ENCODE measurements at places on chromosomes 7 and 10.

GRCh38 chr7:150992051-150992640 lies 1.3 kb downstream of the NOS3 start:
- DNase-seq: no peak

- DNase-seq: peak; percentile 27
Measured at GRCh38 chr7:99040104-99040958, 103.6 kb downstream of the SMURF1 start.

GRCh38 chr7:1691601-1692514 lies 21.8 kb downstream of the ELFN1 start:
- DNase-seq: no peak

GRCh38 chr10:126770809-126771208 lies 100.3 kb upstream of the C10orf90 start:
- DNase-seq: no peak

DNA sequence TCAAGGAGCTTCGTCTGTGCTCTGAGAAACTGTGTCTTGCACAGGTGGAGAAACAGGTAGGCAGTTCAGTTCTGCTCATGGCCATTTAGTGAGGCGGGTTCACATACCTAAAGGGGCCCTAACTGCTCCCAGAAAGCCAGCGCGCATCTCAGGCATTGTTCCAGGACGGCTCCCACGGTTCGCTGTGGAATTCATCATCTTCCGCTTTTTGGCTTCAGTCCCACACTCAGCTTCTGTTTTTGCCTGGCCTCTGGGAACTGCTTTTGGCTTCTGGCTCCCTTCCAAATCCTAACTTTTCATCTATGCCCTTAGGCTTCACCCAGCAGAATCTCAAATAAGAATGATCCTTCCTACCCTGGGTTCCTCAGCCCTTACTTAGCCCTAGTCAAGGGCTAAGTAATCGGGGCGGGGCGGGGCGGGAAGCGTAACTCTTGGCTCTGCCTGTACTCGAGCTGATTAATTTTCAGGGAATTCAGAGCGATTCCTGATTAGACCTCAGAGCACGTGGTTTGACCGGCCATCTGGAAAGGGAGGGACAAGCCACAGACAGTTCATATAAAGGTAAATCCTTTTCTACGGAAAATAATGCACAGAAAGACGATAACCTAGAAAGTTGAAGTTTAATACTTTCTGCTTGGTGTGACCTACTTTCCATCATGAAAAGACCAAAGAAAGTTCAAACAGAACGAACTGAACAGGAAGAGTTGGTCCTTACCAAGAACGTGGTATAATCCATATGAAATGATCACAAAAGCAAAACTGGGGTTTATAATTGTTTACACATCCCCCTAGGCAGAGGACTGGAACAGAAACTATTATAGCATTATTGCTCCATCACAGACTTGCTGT lies 105.7 kb downstream of the ST8SIA6 start:
- no peak for DNase-seq

DNA sequence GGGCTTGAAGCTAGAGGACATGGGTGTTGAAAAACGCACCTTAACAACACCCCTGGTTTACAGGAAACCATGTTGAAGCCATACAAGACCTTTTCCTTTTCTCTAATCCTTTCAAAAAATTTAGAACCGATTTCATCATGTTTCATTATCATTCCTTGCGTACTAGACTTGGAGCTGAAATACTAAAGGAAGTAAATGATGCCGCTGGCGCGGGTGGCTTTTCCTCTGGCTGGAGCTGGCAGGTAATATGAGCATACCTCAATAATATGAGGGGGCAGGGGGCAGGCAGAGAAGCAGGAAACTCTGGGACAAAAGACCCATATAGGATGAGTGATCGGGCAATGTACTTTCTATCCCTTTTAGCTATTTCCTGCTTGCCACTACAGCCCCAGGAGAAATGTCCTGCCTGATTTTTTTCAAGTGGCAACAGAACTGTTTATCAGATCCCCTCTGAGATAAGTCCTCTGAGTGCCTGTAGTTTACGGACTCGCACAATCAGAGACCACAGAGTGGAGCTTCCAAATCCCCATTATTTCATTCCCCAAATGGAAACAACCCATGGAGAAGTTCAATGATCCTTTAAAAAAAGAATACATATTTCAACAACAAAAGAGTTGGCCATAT lies 450.1 kb downstream of the KCNMA1 start:
- DNase-seq: no peak

DNA sequence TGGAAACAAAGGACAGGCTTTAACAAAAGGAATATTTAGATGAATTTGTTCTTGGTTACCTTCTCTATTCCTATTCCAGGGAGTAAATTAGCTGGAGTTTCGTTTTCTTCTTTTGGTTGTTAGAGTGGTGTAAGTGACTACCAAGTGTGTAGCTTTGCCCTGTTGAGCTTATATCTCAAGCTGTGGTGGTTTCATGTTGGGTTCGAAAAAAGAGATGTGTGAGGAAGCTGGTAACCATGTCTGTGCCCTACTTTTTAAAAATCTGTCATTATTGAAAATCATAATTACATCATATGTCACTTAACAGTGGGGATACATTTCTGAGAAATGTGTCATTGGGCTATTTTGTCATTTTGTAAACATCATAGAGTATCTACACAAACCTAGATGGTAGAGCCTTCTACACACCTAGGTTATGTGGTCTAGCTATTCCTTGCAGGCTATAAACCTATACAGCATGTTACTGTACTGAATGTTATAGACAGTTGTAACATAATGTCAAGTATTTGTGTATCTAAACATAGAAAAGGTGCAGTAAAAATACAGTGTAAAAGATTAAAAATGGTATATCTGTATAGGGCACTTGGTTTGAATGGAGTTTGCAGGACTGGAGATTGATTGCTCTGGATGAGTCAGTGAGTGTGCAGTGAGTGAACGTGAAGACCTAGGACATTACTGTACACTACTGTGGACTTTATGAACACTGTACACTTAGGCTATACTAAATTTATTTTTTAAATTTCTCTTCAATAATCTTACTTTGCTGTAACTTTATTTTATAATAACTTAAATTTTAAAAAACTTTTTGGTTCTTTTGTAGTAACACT lies 90.4 kb downstream of the SEPTIN7 start:
- DNase-seq: no peak

- DNase-seq: no peak
Measured at GRCh38 chr10:69459101-69459790, 8.0 kb downstream of the TSPAN15 start.

DNA sequence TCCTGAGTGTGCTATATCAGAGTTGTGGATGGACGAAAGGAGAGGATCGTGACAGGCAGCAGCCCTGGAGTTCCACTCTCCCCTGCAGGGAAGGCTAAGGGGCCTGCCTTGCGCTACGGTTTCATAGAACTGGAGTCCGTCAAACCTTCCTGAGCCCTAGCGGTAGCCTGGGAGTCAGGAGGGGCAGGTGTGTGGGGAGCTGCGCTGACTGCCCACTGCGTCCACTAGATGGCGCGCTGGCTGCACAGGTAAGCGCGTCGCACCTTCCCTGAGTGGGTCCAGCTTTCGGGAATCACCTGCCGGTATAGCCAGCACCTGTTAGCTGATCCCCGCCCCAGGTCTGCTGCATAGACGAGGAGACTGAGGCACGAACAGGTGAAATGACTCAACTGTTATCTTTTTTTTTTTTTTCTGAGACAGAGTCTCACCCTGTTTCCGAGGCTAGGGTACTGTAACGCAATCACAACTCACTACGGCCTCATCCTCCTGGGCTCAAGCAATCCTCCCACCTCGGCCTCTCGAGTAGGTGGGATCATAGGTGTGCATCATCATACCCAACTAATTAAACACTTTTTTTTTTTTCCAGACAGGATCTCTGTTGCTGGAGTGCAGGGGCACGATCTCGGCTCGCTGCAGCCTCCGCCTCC lies 20.2 kb upstream of the BAIAP2L1 start:
- peak; percentile 42 for DNase-seq

- no peak for DNase-seq
Measured at GRCh38 chr7:146826329-146826728, 709.7 kb downstream of the CNTNAP2 start.

DNA sequence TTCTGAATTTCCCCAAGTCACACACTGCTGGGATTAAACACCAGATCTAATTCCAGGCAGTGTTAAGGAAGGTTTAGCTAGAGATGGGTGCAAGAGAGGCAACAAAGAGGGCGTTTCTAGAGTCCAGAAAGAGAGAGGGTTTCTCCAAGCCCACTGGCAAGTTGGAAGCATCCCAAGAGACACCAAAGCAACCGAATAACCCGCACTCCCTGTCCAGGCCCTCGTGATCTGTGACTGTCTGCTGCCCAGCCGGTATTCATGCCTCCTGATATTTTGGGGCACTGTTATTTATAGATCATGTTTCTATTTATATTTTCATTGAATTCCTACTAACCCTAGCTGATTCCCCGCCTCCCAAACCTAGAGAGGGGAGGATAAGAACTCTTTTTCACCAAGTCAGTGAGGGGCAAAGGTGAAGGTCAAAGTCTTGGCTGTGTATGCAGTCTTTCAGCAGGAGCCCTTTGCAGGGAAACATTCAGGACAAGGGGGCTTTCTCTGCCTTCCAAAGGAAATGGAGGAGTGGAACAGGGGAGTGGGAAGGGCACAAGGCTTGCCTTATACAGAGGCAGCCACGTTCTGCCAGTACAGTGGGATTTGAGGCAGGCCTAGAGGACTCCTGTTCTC lies 103.6 kb downstream of the SH3PXD2A start:
- no peak for DNase-seq

GRCh38 chr7:46970476-46970875 lies 611.4 kb downstream of the TNS3 start:
- no peak for DNase-seq

GRCh38 chr10:33772370-33773252 lies 438.1 kb upstream of the NRP1 start:
- no peak for DNase-seq

GRCh38 chr7:25091779-25092178 lies 33.3 kb downstream of the CYCS start:
- DNase-seq: no peak

DNA sequence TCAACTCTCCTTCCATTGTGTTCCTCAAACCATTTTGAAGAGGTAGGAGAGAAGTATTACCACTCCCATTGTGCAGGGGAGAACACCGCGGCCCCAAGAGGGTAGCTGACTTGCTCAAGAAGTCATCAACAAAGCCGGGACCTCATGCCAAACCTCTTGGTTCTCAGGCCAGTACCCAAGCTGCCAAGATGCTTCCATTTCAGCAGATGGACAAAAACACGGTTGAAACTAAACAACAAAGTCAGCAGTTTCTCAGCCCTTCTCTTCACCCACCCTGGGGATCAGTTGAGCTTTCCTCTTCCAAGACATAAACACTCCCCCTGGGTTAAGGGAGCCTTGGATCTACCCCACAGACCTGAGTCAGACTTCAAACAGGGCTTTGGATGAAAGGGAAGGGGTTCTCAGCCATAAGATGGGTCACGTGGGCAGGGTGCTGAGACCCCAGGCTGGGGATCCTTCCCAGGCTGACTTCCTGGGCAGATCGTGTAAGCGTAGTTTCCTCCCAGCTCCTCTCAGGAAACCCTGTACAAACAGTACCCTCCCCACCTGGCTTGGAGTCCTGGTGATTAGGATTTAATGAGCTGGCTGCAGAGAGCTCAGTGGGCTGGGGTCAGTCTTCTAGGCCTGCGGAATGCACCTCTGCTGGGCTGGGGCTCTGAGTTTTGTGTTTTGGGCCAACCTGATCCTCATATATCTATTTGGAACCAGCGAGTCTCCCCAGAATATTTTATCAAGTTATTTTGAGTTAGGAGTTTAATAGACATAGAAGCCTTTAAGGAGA lies 27.3 kb downstream of the EMX2 start:
- DNase-seq: no peak

DNA sequence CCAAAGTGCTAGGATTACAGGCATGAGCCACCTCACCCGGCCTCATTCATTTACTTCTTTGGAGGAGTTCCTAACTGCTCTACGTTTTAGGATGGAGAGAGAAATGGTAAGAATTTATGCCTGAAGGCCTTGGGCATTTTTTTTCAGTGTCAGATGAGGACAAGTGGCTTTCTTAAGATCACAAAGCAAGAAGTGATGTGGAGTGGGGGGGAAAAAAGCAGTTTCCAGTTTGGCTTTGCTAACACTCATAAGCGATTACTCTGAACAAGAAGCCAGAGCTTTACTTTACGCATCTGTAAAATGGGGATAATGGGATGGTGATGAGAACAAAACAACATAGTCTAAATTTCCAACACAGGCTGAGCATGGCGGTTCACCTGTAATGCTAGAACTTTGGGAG lies 2.6 kb upstream of the PPIA start:
- no peak for DNase-seq

GRCh38 chr7:87414794-87415188 lies 60.7 kb downstream of the ABCB4 start:
- DNase-seq: no peak

DNA sequence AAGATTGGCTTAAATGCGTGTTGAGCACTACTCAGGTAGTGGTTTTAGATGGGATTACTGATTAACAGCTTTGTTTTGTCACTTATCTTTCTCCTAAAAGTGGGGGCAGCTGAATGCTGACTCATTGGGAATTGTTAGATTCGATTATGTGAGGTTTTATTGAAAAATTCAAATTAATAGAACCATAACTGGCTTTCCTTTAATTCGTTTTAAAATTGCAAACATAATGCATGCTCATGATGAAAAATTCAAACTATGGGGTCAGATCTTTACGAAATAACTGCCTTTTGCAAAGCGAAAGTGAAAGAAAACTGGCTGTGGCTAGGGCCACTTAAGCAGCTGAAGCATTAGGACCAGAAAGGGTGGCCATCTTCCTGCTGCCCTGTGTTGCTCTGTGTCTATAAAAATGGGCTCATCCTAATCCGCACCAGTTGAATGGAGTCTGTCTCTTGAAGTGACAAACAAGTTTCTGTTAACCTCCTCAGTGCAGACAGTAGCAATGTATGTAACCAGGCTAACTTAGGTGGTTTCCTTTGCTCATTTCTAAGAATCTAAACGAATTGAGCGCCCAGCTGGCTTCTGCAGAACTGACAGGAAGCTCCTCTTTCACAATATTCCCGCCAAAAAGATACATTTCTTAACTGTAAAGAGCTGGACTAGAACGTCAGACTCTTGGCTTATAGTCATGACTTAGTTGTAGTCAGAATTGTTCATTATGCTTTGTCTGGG lies 27.8 kb downstream of the DENND10 start:
- DNase-seq: no peak

DNA sequence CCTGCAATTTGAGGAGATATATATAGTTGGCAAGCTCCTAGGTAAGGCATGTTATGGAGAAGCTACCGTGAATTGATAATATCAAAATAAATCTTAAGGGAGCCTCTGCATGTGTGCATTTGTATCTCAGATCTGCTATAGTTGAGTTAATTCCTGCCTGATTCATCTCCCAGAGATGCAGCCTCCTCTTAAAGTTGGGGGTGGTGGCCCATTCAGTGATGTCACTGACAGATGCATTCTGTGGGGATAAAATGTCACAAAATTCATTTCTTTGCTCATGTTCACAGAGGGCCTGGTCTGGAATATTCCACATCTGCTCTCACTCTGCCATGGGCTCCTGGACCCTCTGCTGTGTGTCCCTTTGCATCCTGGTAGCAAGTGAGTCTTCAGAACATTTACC lies 185.8 kb upstream of the PRSS1 start:
- DNase-seq: no peak

DNA sequence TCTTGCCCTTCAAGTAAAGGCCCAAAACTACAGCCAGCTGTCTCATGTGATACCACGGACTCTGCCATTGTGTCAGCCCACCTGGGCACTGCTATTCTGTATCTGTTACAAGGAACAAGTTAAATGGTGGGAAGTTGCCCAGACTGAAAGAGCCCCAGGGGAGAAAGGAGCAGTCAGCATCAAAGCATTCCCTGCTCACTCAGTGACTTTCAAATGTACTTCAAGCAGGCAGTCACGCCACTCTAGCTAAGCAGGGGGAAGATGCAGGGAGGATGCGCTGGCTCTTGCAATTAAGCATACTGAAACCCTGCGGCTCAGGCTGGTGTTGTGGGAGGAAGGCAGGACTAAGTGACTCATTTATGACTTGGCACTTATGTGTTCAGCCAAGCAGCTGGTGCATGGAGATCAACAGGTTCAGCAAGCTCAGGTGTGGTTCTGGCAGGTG lies 1249.6 kb downstream of the TYW1 start:
- no peak for DNase-seq
